Camera-type eye (tissue), 1 donor: ENCODE measurements at places on chromosomes 11 and 22. TPM values are rescaled to one million over a fixed set of nuclear protein-coding genes. Genes with fewer than 3 reads are reported as not detected.

LARGE1 gene
- total RNA-seq = 45.8 TPM

PGR gene
- 0.49 TPM for total RNA-seq

SYCE3 gene
- total RNA-seq = not detected

TNNI2 gene
- 103 TPM for total RNA-seq

RAB38 gene
- total RNA-seq = 23.6 TPM

CD44 gene
- total RNA-seq = 112 TPM

CWF19L2 gene
- 46.9 TPM for total RNA-seq

CNTN5 gene
- 15.6 TPM for total RNA-seq

RFPL3 gene
- not detected for total RNA-seq

RFPL1 gene
- total RNA-seq = not detected

PGA5 gene
- not detected for total RNA-seq

HYLS1 gene
- total RNA-seq = 5.3 TPM

PTGDR2 gene
- total RNA-seq = 0.55 TPM

OR10G8 gene
- total RNA-seq = not detected

USH1C gene
- 1.3 TPM for total RNA-seq

ELF5 gene
- total RNA-seq = 1.4 TPM

ACR gene
- total RNA-seq = not detected

OR2D2 gene
- 0.38 TPM for total RNA-seq

HOATZ gene
- not detected for total RNA-seq

DNAJC24 gene
- 51.0 TPM for total RNA-seq

CDC42EP1 gene
- 19.0 TPM for total RNA-seq

APOL4 gene
- 12.1 TPM for total RNA-seq

OR10D3 gene
- not detected for total RNA-seq

GSTT2B gene
- 2.8 TPM for total RNA-seq

OR51E2 gene
- 2.1 TPM for total RNA-seq

FIBIN gene
- total RNA-seq = 22.3 TPM

TTC28 gene
- 140 TPM for total RNA-seq

TP53I11 gene
- total RNA-seq = 34.5 TPM

FZD4 gene
- 35.6 TPM for total RNA-seq

RFPL2 gene
- total RNA-seq = not detected

MS4A4E gene
- total RNA-seq = 0.49 TPM

KRTAP5-1 gene
- not detected for total RNA-seq

SYNGR1 gene
- total RNA-seq = 82.6 TPM

HPS5 gene
- 43.2 TPM for total RNA-seq

CDC42EP2 gene
- 12.8 TPM for total RNA-seq

GRAP2 gene
- total RNA-seq = 2.5 TPM

LSP1 gene
- total RNA-seq = 29.1 TPM

OR4A16 gene
- 4.2 TPM for total RNA-seq

TBX10 gene
- total RNA-seq = not detected

MIEF1 gene
- 24.1 TPM for total RNA-seq

PHLDA2 gene
- not detected for total RNA-seq

RIMBP3C gene
- 1.2 TPM for total RNA-seq

CHRDL2 gene
- not detected for total RNA-seq

ANO1 gene
- 10.4 TPM for total RNA-seq

LTO1 gene
- total RNA-seq = 25.5 TPM

BATF2 gene
- total RNA-seq = 0.16 TPM

TIMP3 gene
- total RNA-seq = 237 TPM

MS4A12 gene
- total RNA-seq = not detected
